A549 (cell line): ENCODE measurements at places on chromosomes 11 and 22. TPM values are rescaled to one million over a fixed set of nuclear protein-coding genes. Genes with fewer than 3 reads are reported as not detected.

The HORMAD2 gene
- polyA plus RNA-seq, result not detected in 3 replicates

The OR2AT4 gene
- polyA plus RNA-seq, result not detected in 3 replicates

The TRIM49 gene
- not detected in 3 replicates for polyA plus RNA-seq

The DSCAML1 gene
- 0.12 to 0.13 TPM (median 0.12 TPM) in 3 replicates for polyA plus RNA-seq

The GLYATL1 gene
- 0.14 to 0.24 TPM in 2 of 3 replicates, not detected in the other for polyA plus RNA-seq

The TCN1 gene
- 0.18 to 0.47 TPM (median 0.22 TPM) in 3 replicates for polyA plus RNA-seq

- DNase-seq, result no peak
These were observed 15.8 kb upstream of the SIK2 start for GRCh38 chr11:111586388-111586831.

DNA sequence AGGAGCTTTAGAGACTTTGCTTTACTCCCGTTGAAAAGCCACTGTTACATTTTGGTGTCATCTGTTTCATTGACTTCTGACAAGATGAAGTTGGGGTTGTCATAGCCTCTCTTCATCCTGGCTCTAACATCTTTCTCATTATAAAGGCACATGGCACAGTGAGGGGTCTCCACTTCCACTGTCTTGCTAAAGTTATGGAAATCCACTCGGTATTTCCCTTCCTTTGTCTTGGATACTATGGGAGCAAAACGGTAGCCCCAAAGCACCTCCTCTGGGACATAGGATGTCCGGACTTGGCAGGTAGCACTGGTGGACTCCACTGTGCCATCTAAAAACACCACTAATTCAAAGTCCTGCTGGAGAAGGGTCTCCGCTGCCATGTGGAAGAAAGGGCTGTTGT is 28.0 kb downstream of the KCNJ1 start:
- DNase-seq, result no peak

- no peak for DNase-seq
These were observed 9.5 kb downstream of the OR5P2 start for GRCh38 chr11:7787239-7787638.

GRCh38 chr11:82577246-82577645 is 156.4 kb downstream of the FAM181B start:
- DNase-seq, result no peak

DNA sequence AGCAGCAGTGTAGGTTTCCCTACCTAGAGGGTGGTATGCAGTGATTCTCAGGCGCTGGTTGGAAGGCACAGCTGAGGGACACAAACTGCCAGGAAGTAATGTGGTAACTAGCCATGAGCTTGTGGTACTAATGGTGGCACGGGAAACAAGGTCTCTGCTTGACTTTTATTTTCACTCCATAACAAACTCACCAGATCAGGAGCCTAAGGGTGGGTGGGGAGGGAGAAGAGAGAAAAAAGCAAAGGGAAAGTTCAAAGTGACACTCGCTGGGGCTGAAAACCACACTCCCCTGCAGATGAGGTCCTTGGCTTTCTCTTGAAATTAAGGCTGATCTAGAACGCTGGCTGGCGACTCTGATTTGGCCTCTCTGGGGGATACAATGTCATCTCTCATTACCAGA is 22.0 kb downstream of the TRAF6 start:
- DNase-seq, result no peak

DNA sequence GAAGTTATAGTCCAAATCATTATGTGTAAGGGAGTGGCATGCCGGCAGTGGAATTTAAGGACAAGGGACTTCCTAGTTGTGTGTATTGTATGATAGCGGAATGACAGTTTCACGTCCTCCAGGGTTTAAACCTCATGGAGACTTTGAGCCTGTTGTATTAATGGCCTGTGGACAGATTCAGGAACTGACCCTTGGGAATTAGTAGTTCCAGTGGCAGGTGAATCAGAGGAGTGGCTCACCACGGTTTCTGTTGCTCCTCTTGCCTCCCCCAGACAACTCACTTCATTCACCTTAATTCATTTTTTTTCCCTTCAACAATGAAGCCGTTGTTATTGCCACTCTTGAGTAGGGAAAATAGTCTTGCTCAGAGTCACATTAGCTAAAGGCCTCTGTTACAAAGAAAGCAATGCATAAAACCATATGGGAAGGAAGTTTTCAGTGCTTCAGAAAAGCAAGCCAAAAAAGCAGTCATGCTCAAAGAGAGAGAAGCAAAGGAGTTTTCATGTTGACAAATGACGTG is 22.6 kb downstream of the AMOTL1 start:
- DNase-seq, result no peak
